Non-pigmented ciliary epithelial cell (primary cell): ENCODE measurements at places on chromosomes 1 and 21.

- no peak for DNase-seq
Observed at GRCh38 chr1:190179817-190180216, 297.8 kb downstream of the BRINP3 start.

DNA sequence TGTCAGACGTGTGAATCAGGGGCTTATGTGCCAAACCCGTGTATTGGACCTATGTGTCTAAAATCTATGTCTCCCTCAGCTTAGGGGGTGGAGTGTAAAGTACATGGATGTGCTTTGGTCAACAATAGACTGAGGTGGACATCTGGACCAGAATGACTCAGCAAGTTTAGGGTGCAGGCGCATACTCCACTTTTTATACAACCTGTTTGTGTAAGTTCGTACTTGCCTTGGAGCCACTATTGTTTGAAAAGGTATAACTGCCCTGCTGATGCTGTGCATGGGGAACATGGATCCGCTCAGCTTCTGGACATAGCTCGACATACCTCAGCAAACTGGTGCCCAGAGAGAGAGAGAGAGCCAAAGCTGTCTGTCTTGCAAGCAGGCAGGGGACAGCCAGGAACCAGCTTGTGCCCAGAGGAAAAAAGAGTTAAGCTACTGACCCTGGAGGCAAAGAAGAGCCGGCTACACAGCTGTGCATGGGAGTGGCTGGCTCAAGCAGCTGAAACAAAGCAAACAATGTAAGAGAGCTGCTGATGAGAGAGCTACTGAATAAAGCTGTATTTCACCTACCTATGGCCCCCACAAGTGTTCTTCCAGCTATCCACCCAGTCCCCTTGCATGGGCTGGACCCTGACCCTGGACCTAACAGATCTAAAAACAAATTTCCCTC, 41.2 kb downstream of the GJA5 start:
- no peak for DNase-seq

DNA sequence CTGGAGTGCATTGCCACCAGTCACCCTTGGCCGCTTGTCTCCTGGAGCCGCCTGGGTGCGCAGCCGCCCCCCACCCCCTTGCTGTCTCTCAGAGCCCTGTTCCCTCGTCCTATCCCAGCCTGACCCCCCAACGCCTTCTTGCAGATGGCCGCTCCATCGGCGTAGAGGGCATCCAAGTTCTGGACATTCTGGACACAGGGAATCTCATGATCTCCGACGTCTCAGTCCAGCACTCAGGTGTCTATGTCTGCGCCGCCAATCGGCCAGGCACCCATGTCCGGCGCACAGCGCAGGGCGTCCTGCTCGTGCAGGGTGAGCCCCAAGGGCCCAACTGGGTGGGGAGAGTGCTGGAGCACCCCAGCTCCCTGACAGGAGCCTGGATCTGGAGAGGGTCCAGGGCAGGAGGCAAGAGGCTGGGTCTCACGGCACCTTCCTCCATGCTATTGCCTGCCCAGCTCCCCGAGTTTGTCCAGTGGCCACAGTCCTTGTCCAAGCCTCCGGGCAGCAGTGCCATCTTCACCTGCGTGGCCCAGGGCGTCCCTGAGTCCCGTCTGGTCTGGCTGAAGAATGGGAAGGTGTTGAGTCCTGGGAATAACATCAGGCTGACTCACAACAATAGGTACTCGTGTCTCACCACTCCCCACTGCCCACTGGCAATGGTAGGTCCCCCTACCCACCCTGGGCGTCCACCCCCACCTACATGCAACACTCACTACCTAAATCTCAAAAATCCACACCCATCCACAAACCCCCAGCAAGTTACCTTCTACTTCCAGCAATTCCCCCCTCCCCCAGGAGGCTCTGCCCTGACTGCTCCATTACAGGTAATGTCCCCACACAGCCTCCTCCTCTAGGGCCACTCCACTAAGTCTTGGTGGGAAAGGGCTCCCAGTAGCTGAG, 24.6 kb downstream of the SLC27A3 start:
- DNase-seq = no peak

GRCh38 chr1:51630393-51630792, 13.5 kb downstream of the OSBPL9 start:
- no peak for DNase-seq

DNA sequence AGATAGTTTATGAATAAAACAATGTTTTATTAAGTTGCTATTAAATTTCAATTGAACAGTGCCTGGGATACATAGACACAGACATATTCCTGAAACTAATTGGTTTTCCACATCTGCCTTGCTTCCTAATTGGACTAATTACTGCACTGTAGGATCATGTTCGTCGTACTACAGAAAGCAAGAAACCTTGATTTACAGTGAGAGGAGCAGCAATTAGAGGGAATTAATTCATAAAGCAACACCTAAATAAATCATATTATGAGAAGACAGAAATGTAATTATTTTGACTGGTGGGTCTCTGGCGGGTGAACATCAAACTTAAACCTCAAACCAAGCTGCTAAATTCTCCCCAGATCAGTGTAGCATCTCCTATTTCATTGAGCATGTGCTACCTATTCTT, 124.6 kb upstream of the CAMK1G start:
- DNase-seq = no peak

GRCh38 chr1:21097729-21098128, 79.0 kb downstream of the EIF4G3 start:
- no peak for DNase-seq

DNA sequence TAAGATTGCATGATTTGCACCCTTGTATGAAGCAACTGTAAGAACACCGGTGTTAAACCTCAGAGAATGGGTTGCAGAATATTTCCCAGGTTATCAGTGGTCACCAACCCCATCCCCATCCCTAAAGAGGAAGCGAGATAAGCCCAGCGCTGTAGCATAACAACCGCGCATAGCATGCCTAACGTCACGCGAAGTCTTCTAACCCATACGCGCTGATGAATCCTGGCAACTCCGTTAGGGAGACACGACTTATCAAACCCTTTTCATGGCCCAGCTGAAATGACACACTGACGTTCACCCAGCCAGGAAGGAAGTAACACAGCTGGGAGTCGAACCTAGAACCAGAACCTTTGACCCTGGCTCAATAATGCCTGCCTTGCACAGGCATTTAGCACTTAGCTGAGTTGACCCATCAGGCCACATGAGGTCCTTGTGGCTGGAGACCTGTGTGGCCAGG, 24.2 kb downstream of the TMEM51 start:
- no peak for DNase-seq

DNA sequence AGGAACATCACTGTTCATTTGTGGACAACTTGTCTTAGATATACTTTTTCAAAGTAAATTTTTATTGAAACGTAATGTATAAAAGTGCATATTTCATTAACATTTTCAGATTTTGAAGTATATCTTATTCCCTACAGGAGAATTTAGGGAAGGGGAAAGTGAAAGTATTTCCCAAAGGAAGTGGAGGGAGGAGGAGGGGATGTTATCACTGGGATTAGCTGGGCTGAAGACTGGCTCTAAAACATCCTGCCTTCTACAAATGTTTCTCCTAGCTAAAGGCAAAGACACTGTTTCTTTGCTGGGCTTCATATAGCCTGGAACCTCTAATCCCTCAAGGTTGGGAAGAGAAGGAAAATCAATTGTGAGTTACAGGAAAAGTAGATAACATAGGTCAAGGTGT, 7.1 kb upstream of the ZNF697 start:
- DNase-seq = no peak

GRCh38 chr1:98119796-98120195, 199.0 kb upstream of the DPYD start:
- no peak for DNase-seq

DNA sequence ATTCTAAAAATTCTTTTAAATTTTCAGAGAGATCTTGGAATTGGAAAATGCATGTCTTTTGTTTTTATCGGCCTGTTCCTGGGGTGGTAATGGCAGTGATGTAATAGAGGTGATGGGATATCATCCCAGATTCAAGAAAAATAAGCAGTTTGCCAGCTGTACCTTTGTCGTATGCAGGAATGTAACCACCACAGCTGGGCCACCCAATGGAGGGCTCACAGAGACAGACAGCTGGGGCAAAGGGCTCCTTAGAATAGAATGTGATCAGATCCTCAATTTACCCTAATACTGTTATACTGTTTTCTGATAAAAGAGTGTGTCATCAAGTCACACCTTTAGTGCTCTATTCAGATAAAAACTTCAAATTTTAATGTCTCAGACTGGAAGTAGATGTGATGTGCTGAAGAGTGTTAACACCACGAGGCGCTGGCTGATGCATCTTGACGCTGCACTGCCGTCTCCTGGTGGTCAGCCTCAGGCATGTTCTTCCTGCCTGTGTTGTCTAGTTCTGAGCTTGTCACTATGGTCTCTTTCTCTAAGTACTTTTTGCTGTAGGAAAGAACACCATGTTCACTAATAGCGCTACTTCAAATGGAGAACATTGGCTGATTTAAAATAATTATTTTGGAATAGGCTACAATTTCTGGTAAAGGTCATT, 78.8 kb downstream of the C1orf21 start:
- DNase-seq = no peak

GRCh38 chr1:3461238-3461933, 6.9 kb downstream of the ARHGEF16 start:
- no peak for DNase-seq

DNA sequence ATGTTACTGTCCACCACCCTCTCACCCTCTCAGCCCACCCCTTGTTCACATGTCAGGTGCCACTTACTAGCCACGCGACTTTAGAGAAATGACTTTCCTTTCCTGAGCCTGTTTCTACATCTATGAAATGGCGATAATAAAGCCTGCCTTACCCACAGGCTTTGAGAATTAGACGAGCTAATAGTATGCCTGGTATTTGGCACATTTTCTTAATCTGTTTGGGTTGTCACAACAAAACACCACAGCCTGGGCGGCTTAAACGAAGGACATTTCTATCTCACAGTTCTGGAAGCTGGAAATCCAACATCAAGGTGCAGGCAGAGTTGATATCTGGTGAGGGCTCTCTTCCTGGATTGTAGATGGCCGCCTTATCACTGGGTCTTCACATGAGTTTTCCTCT, 273.9 kb upstream of the FMN2 start:
- DNase-seq = no peak
